ENCODE measurements at places on chromosomes 11 and 22.

DNA sequence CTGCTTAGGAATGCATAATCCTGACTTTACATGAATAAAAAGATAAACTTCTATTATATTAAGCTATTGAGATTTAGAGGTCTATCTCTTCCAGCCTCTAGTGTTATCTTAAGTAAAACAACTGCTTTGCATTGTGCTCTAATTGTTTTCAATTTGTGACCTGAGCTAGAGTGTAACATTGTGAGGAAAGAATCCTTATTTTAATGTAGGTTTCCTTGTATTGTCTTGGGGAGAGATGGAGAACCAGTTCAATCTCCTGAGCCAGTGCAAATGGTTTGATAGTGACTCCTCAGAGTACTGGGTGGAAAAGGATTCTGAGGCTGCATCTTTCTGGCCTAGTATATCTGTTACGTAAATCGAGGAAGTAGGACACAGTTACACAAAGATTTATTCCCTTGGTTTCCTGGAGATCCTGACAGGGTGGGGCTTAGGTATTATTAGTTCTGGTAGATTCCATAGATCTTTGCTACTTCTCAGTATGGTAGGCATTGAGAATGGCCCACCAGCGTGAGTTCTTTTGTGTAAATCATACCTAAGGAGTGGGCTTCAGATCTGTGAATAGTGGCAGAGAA lies 683.5 kb upstream of the CCDC179 start:
- no peak for DNase-seq

DNA sequence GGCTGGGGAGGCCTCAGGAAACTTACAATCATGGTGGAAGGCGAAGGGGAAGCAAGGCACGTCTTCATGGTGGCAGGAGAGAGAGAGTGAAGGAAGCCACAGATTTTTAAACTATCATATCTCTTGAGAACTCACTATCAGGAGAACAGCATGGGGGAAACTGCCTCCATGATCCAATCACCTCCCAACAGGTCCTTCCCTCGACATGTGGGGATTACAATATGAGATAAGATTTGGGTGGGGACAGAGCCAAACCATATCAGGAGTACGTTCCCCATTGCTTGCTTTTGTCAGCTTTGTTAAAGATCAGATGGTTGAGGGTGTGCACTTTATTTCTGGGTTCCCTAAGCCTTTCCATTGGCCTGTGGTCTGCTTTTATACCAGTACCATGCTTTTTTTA lies 53.7 kb upstream of the E2F8 start:
- DNase-seq: no peak

DNA sequence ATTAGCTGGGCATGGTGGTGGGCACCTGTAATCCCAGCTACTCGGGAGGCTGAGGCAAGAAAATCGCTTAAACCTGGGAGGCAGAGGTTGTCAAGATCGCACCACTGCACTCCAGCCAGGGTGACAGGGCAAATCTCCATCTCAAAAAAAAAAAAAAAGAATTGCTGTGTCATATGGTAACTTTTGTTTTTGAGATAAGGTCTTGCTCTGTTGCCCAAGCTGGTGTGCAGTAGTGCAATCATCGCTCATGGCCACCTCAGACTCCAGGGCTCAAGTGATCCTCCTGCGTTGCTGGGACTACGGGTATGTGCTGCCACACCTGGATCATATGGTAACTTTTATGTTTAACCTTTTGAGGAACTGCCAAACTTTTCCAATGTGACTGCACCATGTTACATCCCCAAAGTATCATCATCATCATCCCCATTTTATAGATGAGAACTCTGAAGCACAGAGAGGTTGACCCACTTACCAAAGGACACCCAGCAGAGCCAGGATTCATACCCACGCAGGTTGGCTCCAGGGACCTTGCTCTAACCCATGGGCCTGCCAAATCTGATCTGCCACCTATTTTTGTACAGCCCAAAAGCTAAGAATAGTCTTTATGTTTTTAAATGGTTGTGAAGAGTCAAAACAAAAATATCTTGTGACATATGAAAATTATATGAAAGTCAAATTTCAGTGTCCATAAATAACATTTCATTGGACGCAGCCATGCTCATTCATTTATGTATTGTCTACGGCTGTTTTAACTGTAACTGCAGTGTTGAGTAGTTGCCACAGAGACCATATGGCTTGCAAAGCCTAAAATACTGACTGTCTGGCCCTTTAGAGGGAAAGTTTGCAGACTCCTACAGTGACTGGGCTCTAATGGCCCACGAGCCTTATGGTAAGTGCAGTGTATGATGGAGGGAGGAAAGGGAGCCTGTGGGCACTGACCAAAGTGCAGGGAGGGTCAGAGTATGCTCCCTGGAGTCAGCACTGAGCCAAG lies 45.3 kb downstream of the GDPD5 start:
- DNase-seq: no peak

GRCh38 chr22:27407369-27407985 lies 394.1 kb downstream of the MN1 start:
- no peak for DNase-seq

DNA sequence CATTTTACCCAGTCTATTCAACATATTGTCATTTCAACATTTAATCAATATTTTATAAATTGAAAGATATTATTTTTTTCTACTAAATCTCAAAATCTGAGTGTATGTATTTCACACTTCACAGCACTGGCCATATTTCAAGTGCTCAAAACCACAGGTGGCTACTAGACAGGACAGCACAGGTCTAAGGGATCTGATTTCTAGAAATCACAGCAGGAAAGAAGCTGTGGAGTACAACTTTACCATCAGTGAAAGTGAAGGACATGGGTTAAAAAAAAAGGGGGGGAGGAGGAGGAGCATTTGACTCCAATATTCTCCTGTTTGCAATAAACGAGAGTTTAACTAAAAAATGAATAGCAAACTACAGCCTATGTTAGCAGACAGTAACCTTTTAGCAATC lies 4.5 kb downstream of the PRDM10 start:
- DNase-seq: no peak

- DNase-seq: no peak
These were observed 1.2 kb downstream of the NXPE2 start for GRCh38 chr11:114679505-114679904.

DNA sequence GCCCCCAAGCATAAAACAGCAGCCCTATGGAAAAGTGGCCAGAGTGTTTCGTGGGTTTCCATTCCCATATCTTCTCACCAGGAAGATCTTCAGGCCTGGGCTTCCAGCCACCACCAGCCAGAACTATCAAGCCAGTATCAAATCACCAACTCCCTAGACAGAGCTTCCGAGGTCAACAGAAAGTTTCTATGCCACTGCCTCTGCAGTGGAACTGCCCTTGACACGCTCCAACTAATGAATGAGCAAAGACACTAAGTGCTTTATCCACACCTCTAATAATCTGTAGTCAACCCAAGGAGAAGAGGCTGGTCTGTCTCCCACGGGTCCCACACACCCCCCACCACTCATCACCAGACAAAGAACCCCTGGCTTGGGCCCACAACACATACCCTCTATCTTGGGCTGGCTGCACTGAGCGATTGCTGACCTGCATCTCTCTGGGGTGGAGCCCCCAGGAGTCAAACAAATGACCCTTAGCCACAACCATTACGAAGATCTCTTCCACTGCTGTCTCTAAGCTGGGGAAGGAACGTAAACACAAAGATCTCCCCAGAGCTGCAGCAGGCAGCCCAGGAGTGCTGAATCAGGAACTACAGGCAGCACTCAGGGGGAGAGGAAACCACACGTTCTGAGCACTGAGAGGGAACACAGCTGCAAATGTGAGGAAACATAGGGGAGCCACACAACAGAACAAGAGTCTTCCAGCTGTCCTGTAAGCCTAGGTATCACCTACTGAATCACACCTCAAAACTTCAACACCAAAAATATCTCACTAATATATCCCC lies 9.7 kb downstream of the OR5AN1 start:
- DNase-seq: no peak
